ENCODE measurements at places on chromosomes 1 and 21.

GRCh38 chr1:25519624-25520023 is 23.8 kb upstream of the LDLRAP1 start:
- no peak for DNase-seq

DNA sequence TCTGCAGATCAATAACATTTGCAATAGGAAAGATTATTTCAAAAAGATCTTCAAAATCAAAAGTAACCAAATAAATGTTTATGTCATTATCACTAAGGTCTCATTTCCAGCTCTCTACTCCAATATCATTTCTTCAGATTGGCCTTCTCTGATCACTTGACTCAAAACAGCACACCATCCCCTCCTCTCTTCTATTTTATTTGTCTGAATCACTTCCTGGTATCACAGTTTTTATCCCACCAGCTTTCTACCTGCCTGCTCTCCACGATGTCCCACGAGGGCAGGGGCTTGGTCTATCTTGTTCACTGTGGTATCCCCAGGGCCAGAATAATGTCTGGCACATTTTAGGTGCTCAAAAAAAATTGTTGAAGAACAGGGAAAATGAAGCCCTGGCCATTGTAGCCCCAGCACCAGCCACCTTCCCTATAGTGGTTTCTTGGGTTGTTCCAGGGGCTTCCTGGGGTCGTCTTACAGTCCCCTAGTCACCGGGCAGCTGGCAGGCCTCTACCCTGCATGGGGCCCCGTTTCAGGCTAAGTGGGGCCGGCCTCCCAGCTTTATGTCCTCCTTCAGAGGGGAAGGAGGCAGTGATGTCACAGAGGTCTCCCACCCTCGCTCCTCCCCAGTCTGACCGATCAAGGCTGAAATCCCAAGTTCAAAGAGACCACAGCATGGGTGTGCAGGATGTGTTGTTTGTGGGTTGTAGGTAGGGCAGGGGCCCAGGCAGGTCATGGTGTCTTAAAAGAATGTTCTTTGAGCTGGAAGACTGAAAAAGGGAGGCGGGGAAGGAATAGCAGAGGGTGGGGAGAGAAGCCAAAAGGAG is 3.5 kb upstream of the PADI1 start:
- DNase-seq = no peak

DNA sequence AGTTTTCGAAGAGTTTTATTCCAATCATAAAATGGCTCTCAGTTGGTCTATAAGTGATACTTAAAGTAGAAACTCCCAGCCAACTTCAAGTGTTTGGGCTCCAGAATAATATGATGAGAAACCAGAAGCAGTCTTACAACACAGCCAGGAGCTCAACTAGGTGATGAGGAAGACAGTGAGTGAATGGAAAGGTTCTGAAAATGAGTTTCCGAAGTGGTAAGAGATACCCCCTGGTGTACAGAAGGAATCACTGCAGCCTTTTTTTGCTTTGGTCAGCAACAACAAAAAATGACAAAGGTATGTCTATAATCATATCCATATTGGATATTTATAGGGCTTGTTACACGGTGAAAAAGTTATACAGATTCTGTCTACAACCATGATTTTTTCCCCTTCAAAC is 16.5 kb downstream of the KRTAP19-1 start:
- DNase-seq = no peak

DNA sequence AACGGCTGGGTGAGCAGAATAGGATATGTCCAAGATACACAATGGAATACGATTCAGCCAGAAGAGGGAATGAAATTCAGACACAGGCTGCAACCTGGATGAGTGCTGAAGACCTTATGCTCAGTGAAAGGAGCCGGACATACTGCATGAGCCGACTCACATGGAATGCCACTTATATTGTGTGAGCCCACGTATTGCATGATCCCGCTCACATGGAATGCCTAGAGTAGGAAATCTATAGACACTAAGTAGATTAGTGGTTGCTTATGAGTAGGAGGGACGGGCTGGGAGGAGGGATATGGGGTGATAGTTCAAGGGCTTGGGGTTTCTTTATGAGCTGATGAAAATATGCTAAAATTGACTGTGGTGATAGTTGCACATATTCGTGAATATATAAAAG is 26.8 kb downstream of the TMPRSS2 start:
- no peak for DNase-seq

DNA sequence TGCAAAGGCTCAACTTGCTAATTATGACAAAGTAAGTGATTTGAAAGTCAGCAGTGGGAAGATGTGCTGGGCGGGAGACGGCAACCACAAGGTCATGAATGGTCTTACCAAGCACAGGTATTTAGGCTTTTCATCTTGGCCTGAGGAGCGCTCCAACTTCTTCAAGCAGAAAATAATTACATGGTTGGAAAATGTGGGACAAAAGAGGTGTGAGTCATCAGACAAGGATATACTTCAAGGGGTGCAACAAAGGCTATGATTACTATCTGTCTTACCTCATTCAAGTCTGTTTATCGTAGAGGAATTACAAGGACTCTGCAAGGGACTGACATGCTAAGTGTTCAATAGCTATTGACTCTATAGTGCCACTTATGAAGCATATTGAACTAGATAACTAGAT is 2005.7 kb downstream of the MRPL39 start:
- DNase-seq = no peak

GRCh38 chr1:52668711-52669110 is 29.4 kb downstream of the COA7 start:
- no peak for DNase-seq

DNA sequence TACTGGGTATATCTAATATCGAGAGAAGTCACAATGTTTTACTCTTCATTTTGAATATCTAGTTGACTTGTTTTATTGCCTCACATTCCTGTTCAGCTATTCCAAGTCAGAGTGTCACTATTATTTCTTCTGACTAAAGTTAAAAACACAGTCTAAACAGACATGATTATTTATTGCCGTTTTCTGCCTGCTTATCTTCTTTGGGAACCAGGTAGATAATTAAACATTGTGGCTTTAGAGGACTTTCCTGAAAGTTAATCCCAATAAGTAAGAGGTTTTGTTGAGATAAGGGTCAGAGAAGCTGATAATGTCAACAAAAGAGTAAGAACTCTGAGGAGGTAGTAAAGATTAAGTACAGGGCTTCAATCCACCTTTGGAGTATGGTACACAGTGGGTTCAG is 53.8 kb downstream of the PCNX2 start:
- no peak for DNase-seq

All from activated T-helper 1 cell treated with anti-CD3 and anti-CD28 coated beads, Interleukin-2, amount 50 U/mL, for 16 hours (primary cell).